ENCODE measurements at places on chromosomes 1 and 21. TPM values are rescaled to one million over a fixed set of nuclear protein-coding genes. Genes with fewer than 3 reads are reported as not detected.

Gene BMP8B
- total RNA-seq = not detected

Gene PCSK9
- 0.85 TPM for total RNA-seq

Gene TUFT1
- 10.5 TPM for total RNA-seq

Gene OXCT2
- 1.8 TPM for total RNA-seq

Gene ESPN
- total RNA-seq = not detected

Gene C1orf185
- not detected for total RNA-seq

Gene FCRLA
- total RNA-seq = 0.72 TPM

Gene SIK1
- 0.98 TPM for total RNA-seq

Gene EVA1B
- 131 TPM for total RNA-seq

Gene ZZZ3
- total RNA-seq = 79.1 TPM

Gene CITED4
- total RNA-seq = 8.6 TPM

Gene C2CD2
- 53.3 TPM for total RNA-seq

Gene RBM11
- total RNA-seq = 0.26 TPM

Gene TSPAN2
- 0.07 TPM for total RNA-seq

Gene TNFSF4
- total RNA-seq = 2.3 TPM

Gene SETSIP
- not detected for total RNA-seq

Gene TFF2
- total RNA-seq = not detected
